ENCODE measurements at places on chromosomes 2 and 18.

GRCh38 chr2:3633089-3633981 lies 24.7 kb upstream of the ALLC start:
- DNase-seq = no peak

DNA sequence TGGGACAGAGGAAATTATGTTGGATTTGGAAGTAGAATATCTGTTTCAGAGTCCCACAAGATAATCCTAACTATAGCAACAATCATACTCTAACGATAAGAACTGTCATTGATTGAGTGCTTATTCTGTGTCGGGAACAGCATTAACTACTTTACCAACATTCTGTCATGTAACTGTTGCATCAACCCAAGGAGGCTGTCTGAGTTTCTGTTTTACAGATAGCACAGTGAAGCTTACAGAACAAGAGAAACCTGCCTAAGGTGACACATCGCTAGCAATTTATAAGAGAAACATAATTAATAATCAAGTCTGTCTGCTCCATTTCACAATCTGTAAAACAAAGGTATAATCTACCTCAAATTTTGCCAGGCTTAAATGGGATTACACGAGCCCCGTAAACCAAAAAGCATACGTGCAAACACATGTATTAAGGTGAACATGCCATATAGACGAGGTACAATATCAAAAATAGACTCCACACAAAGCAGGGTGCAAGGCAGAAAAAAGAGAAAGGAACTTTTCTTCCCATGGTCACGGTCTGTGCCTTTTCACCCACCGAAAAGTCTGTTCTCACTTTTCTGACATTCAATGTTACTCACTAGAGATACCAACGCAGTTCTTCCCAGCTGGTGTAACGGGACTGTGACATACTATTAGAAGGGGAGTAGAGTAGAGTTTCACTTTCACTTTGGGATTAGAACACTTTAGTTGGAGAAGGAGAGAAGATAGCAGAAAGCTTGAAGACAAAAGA lies 37.2 kb upstream of the SLC8A1 start:
- no peak for DNase-seq

GRCh38 chr18:58866066-58866772 lies 1.5 kb downstream of the ZNF532 start:
- no peak for DNase-seq

DNA sequence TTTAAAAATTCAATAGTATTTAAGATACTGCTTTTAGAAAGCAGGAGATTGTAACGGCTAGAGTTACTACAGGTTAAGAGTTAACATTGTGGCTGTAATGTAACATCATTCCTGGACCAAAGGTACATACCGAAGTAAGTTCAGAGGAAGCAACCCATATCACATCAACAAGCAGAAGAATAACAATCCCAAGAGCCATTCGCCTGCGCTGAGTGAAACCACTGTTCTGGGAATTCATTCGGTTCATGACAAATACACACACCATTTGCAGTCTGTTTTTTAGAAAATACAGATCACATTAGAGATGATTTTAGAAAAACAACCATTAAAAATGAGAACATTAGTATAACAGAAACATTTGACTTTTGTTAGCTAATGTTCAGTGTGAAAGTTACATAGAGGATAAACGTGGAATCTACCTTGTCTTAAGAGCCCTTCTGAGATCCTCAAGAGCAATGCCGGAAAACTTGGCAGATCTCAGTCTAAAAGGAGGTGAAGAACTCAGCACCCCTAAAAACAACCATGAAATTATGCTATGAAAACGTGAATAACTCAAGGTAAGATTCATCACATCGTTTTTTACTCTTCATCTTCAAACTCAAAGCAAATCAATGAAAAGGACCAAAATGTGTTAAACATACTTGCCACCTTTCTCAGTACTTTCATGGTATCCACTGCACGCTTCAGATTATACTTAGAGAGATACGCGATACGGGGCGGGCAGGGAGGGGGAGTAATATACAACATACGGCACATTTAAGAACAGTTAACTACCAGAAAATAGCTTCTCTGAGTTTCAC lies 1.2 kb downstream of the SLC35F5 start:
- no peak for DNase-seq

DNA sequence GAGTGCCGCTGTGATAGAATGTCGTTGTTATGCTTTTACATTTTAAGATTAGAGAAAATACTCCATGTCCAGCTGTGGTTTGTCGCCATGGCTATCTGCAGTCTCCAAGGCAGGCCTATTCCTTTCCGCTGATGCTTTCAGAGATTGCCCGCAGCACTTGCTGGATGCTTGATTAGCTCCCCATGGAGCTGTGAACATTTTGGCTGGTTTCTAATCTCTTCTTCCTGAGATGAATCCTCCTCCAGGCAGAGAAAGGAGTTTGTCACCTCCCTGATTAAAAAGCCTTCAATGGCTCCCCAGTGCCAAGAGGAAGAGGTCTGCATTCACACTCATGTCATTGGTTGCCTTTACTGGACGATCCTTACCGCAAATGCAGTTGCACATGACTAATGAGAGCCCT lies 32.6 kb upstream of the LPIN1 start:
- DNase-seq = no peak

GRCh38 chr2:164538240-164538866 lies 82.9 kb downstream of the GRB14 start:
- no peak for DNase-seq

- DNase-seq = no peak
Measured at GRCh38 chr2:21078296-21078695, 34.4 kb upstream of the APOB start.

GRCh38 chr2:24375349-24376087 lies 15.2 kb upstream of the ITSN2 start:
- DNase-seq = no peak

DNA sequence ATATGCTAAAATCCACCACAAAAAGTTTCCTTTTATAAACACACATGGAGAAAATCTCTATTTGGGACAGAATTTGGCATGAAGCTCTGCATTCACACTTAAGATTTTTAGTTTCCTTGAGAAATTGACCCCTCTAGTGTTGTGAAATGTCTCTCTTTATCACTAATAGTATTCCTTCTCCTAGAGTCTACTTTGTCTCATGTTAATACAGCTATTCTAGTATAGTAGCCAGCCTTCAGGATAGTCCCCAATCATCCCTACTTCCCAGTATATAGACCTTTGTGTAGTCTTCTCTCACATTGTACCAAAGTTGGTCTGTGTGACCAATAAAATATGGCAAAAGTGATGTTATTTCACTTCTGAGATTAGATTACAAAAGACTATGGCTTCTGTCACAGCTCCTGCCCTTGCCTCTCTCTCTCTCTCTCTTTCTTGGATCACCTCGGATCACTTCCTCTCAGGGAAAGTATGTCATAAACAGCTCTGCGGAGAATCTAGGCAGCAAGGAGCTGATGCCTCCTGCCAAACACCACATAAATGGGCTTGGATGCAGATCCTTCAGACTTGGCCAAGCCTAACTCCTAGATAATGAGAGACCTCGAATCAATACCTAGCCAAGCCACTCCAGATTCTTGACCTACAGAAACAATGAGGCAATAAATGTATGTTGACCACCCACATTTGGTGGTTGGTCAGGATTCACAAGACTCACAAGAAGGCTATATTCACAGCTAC lies 59.7 kb upstream of the NABP1 start:
- DNase-seq = no peak

GRCh38 chr2:105593221-105593967 lies 151.3 kb upstream of the NCK2 start:
- no peak for DNase-seq

- no peak for DNase-seq
Measured at GRCh38 chr18:13606604-13607254, 119.6 kb downstream of the FAM210A start.

DNA sequence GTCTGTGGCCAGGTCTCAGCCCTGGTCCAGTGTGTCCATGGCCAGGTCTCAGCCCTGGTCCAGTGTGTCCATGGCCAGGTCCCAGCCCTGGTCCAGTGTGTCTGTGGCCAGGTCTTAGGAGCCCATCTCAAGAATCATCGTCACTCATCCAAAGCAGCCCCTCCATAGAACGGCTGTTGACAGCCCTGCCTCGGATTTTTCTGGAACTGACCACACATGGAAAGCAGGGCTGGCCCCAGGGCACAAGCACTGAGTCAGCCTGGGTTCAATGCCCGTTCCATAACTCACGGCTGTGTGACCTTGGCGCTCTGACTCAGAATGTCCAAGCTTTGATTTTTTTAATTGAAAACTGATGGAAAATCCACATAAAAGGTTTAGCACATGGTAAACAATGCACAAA lies 59.9 kb upstream of the SNTG2 start:
- DNase-seq = no peak

GRCh38 chr2:44895061-44895460 lies 46.4 kb upstream of the SIX3 start:
- DNase-seq = no peak

DNA sequence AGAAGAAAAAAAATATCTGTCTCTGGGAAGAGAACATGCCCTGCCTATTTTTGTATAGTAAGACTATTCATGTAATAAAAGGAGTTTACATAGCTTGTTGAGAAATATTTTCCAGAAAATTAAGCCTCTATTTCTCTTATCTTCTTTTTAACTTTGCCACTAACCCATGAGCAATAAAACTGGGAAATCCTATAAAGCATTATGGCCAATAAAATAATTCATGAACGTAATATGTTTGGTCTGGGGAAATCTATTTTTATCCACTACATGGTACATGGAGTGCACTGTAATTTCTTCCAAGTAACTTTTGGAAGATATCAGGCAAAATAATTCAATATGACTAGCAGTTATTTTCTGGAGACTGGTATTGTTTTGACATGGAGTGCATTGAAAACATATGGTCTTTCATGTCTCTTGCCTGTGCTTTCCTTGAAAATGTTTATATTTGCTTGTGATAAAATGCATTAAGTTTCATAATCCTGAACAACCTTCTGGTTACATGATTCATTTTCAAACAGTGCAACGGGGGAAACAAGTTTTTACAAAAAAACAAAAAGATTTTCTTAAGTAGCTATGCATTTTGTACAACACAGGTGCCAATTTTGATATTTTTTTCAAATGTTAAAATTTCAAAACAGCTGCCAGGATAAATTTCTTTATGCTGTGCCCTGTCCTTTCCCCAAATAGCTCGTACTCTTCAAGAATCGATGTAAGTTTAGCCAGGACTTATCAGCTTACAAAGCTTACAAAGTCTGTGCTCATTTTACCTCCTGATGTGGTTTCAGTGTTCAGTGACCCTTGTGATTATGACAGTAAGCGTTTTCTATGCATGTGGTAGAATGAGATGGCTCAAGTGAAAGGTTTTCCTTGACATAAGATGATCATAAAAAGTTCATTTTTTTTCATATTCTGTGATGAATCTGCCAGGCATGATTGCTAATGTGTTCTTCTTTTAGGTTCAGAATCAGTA lies 194.5 kb downstream of the UBE2E3 start:
- DNase-seq = no peak

GRCh38 chr2:102239344-102239743 lies 52.5 kb downstream of the IL1RL2 start:
- no peak for DNase-seq

Measured in activated T-cell treated with anti-CD3 and anti-CD28 coated beads, Interleukin-2, amount 50 U/mL, for 72 hours (primary cell).